Fibroblast of gingiva (primary cell): ENCODE measurements at places on chromosomes 6 and 20.
A peak's percentile ranks its signal among the peaks of the same experiment; 100 is the strongest.

- peak; percentile 58 for DNase-seq
Observed at GRCh38 chr6:146851837-146852236, 253.1 kb downstream of the ADGB start.

GRCh38 chr6:84926189-84927155 is 162.1 kb upstream of the TBX18 start:
- DNase-seq, result peak; percentile 35

GRCh38 chr6:7730784-7731227 is 4.9 kb downstream of the BMP6 start:
- peak; percentile 55 for DNase-seq

GRCh38 chr6:24919056-24919892 is 16.5 kb downstream of the RIPOR2 start:
- DNase-seq, result no peak

DNA sequence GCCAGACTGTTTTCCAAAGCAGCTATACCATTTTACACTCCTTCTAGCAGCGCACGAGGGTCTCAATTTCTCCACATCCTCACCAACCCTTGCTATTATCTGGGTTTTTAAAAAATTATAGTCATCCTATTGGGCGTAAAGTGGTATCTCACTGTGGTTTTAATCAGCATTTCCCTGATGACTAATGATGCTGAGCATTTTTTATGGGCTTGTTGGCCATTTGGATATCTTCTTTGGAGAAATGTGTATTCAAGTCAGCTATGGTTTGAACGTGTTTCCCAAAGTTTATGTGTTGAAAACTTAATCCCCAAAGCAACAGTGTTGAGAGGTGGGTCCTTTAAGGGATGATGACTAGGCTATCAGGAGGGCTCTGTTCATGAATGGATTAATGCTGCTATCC is 6.7 kb downstream of the MCUR1 start:
- no peak for DNase-seq

GRCh38 chr20:45507011-45507820 is 8.2 kb downstream of the SPINT3 start:
- no peak for DNase-seq

- DNase-seq, result no peak
Observed at GRCh38 chr20:848193-848592, 14.7 kb downstream of the FAM110A start.

DNA sequence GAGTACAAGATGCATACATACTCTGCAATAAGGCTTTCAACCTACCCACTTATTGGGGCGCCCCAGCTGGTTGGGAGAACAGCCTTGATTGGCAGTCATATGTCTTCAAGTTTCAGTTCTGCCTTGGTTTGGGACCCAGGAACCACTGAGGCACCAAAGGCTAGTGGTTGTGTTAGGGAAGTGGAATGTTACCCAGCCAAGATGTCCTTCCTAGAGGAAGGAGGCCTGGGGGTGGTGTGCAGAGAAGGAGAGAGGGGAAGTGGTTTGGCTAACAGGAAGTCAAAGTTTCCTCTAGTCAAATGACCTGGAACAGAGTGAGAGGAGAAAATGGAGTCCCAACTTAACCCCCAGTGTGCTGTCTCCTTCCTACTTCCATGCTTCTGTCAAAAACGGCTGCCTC is 59.4 kb downstream of the CD164 start:
- no peak for DNase-seq

- DNase-seq, result no peak
Observed at GRCh38 chr6:15359335-15359862, 113.5 kb downstream of the JARID2 start.

DNA sequence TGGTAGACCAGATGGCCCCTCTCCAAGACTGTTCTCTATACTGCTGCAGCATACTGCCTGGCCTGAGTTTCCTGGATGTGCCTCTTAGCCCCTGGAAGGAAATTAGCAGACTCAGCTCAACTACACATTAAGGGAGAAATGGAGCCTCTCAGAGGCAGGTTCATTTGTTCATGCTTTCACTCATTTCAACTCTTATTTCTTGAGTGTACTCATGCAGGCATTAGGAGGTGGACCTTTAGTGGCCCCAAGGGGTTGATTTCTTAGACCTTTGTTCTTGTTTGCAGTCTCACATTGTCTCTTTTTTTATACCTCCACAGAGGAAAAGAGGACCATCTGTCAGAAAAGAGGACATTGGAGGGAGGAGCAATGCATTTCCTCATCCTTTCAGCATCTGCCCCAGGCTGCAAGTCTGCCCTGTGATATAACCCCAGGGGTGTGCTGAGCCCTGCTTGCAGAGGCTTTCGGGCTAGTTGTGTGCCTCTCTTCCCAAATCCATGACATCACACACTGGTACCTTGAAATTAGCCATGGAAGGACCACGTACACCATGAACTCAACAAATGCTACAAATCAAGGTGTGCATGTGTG is 456.2 kb downstream of the CD83 start:
- DNase-seq, result no peak

DNA sequence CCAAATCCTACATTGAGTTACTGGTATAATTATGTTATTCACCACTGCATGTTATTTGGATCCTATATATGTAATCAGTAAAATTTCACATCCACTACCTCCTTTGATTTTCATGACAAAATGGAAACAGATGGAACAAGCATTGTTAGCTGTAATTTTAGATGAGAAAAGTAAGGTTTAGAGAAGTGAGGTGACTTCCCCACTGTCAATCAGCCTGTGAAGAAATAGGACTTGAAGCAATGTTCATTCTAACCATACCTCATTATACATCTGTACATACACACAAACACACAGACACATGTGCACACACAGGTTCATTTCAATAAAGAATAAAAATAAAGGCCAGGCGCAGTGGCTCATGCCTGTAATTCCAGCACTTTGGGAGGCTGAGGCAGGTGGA is 23.7 kb upstream of the QKI start:
- no peak for DNase-seq

DNA sequence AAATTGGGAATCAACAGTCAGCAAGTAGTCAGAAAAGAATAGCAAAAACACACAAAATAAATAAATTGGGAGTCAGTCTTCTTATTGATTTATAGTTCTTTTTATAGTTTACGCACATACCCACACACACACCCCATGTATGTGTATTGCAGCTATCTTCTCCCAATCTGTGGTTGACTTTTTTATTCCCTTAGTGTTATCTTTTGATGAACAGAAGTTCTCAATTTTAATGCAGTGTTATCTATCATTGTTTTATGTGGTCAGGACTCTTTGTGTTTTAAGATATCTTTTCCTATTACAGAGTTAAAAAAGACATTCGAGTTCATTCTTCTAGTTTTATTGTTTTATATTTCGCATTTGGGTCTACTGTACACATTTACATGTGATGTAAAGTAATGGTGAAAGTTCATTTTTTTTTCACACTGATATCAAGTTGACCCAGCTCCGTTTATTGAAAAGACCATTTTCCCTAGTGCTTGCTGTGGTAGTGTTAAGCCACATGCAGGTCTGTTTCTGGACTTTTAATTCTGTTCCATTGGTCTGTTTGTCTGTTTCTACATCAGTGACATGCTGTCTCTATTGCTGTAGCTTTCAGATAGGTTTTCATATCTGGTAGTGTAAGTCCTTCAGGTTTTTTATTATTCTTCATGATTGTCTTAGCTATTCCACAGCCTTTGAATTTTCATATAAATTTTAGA is 78.4 kb downstream of the ZFAND3 start:
- no peak for DNase-seq

- no peak for DNase-seq
Observed at GRCh38 chr6:100946021-100946540, 65.0 kb upstream of the ASCC3 start.

DNA sequence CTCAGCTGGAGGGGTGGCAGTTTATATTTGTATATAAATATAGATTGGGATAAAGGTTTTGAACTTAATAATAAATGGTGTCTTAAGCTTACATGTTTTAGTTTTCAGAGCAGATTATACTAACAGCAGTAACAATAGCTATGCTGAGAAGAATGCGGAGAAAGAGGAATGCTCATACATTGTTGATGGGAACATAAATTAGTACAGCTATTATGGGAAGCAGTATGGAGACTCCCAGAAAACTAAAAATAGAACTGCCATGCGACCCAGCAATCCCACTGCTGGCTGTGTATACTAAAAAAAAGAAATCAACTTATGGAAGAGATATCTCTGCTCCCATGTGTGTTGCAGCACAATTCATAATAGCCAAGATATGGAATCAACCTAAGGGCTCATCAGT is 127.9 kb downstream of the BCKDHB start:
- DNase-seq, result no peak

- DNase-seq, result no peak
Observed at GRCh38 chr6:82693094-82693493, 329.5 kb downstream of the TPBG start.

DNA sequence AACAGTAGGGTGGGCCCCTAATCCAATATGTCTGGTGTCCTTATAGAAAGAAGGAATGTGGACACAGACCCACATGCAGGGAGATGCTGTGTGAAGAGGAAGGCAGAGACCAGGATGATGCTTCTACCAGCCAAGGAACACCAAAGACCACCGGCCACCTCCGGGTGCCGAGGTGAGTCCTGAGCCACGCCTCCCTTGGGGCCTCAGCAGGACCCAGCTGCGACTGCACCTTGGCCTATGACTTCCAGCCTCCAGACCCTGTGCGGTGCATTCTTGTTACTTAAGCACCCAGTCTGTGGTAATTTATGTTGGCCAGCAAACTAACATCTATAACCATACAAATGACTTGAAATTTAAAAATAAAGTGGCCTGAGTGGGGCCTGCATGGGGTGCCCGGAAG is 79.5 kb upstream of the QKI start:
- DNase-seq, result no peak

DNA sequence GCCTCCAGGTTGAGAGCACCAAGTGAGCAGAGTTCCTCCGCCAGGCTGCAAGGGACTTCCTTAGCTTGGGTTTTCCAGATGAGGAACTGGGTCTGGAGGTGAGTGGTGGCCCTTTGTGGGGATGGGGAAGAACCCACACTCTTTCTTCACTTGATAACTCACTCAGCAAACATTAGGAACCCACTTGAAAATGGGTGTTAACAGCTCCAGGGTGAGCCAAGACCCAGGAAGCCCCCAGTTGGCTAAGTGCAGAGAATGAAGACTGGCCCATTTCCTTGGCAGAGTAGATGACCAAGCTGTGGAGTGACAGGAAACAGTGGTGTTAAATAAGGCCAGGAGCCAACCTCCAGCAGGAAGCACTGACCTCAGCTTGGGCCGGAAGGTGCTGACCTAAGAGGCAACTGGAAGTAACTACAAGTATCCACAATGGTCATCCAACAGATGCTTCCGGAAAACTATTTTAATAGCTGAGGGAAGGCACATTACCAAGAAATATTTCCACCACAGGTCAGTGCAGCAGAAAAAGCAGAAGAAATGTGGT is 22.7 kb downstream of the MRPL14 start:
- no peak for DNase-seq
